Testis (tissue), 5 donors: ENCODE measurements at places on chromosomes 2 and 18. TPM values are rescaled to one million over a fixed set of nuclear protein-coding genes. Genes with fewer than 3 reads are reported as not detected.

CYRIA gene
- 2.6 TPM for total RNA-seq

DNA sequence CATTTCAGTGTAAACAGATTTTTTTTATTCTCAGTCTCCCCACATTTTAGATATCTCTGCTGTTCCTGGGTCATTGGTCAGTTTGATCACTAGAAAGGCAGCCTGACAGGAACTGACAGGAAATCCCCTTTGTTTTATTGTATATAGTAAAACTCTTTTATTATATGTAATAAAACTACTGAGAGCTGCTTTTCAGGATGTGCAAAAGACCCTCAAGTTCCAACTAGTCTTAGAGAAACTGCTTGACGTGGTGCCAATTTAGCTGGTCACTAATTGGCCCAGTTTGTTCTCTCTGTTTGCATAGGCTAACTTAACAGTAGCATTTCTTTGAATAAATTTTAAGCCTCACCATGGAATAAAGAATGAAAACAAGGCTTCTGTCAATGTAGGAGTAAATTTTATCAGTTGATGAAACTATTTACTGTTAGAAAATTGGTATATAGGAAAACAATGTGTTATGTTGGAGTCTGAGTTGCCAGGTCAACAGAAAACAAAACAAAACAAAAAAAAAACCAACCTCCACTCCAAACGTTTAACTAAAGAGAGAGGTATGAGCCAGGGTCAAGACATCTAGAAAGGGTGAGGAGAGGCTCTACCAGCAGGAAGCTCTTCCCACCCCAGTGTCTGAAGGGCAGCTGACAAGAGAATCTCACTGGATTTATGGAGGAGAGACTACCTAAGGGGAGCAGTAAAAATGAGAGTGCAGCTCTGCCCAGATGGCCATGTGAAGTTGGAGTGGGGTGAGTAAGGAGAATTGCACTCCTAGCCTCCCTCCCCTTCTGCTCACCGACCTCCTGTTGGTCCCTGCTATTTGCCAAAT lies 184.6 kb downstream of the ST6GAL2 start:
- H3K4me1 ChIP-seq: peaks cover 6% of the 10 kb centered on the region
- no peak for DNase-seq
- no peaks in the 10 kb centered on the region for H3K36me3 ChIP-seq
- no peak overlapping the region for H3K27ac ChIP-seq
- H3K27me3 ChIP-seq: no peaks in the 10 kb centered on the region

DNA sequence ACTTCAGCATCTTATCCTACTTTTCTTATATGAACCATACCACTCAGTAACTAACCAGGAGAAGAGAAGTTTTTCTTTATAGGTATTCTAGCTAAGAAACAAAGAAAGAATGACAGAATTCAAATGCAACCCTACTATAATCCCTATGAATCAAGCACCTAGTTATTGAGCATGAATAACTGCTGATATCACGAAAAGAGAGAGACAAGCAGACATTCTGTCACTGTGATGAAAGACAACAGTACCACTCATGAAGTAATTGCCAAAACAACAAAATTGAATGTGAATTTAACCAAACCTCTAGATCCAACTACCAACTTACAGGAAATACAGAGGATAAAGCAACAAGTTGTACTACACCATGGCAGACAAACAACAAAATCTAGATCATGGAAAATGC lies 15.3 kb downstream of the TTC21B start:
- H3K27me3 ChIP-seq: no peaks in the 10 kb centered on the region
- no peak overlapping the region for H3K4me3 ChIP-seq
- H3K27ac ChIP-seq: no peak overlapping the region
- H3K36me3 ChIP-seq: no peaks in the 10 kb centered on the region

DNA sequence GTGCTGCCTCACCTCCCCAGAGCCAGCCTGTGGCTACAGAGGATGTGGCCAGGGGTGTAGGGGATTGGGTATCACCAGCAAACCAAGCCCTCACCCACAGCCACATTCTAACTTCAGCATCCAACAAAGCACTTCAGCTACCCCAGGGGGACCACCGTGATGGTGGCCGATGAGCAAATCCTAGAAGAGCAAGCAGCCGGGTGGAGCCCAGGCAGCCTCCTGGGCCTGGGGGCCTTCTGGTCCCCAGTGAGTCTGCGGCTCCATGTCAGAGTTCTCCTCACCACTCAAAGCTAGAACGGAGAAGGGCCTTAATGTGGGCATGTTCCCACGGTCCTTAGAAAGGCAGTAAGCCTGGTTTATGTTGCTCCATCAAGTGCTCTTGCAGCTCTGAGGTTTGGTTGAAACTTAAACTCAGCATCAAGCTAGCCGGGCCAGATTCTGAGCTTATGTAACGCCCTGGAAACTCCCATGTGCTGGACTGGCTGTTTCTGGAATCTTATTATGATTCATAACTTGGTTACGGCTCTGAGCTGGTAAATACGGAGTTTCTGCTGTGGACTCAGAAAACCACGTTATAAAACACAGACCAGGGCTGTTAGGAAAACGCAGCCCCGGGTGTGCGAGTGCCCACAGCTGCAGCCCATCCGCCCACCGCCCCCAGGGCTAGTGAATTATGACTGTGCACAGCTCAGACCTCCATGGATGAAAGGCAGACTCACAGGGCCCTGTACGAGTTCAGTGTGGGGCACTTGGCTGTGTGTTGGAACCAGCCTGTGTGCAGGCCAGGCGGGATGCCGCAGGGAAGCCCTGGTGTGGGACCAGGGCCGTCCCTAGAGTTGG lies 99.8 kb downstream of the SEPTIN10 start:
- DNase-seq: peak; percentile 44
- no peaks in the 10 kb centered on the region for H3K4me1 ChIP-seq
- H3K36me3 ChIP-seq: no peaks in the 10 kb centered on the region

GRCh38 chr2:8447610-8448221 lies 234.1 kb upstream of the ID2 start:
- no peaks in the 10 kb centered on the region for H3K4me1 ChIP-seq
- H3K27ac ChIP-seq: no peak overlapping the region
- no peaks in the 10 kb centered on the region for H3K36me3 ChIP-seq
- no peak for DNase-seq

DNA sequence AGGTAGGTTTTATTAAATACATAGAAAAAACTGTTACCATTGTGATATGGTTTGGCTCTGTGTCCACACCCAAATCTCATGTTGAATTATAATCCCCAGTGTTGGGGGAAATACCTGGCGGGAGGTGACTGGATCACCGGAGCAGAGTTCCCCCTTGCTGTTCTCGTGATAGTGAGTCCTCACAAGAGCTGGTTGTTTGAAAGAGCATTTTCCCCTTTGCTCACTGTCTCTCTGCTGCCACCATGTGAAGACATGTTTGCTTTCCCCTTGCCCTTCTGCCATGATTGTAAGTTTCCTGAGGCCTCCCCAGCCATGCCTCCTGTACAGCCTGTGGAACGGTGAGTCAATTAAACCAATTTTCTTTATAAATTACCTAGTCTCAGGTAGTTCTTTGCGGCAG lies 352.7 kb upstream of the SLC39A10 start:
- no peaks in the 10 kb centered on the region for H3K27me3 ChIP-seq
- H3K27ac ChIP-seq: no peak overlapping the region
- no peak overlapping the region for H3K4me3 ChIP-seq
- no peaks in the 10 kb centered on the region for H3K4me1 ChIP-seq
- DNase-seq: peak; percentile 18
- no peaks in the 10 kb centered on the region for H3K36me3 ChIP-seq

DNA sequence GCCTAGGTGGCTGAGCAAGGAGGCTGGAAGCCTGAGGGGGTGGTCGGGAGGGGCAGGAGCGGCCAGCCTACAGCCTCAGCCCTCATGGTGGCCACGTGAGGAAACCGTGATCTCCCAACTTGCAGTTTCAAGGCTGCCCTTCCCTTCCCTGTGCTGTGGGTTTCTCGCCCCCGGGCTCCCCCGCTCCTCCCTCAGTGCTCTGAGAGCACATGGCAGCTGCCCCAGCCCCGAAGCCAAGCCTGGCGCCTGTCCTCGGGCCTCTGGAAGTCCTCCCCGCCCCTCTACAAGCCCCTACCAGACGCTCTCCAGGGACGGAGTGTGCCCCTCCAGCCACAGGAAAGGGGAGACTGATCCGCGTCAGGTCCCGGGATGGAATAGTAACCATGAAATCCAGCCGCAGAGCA lies 586 bp upstream of the ANKRD23 start:
- no peaks in the 10 kb centered on the region for H3K27me3 ChIP-seq
- H3K36me3 ChIP-seq: no peaks in the 10 kb centered on the region
- no peak for DNase-seq
- no peak overlapping the region for H3K27ac ChIP-seq

DNA sequence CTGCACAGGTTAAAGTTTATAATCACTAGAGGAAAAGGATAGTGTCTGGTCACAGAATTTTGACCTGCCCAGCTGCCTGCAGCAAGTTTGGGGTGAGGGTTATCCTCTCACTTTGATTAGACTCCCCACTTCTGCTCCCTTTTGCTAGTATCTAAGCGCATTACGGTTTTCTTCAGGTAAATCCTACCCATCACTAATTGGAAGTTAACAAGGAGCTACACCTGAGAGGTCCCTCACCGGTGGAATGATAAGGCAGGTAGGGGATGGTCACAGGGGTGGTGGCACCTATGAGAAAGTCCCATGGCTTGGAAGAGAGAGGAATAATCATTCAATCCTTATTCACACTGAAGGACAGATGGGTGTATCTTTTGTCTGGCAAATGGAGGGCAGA lies 7.6 kb downstream of the BCL2 start:
- no peak for DNase-seq
- no peak overlapping the region for H3K4me3 ChIP-seq
- no peaks in the 10 kb centered on the region for H3K36me3 ChIP-seq
- H3K27ac ChIP-seq: no peak overlapping the region
- H3K27me3 ChIP-seq: no peaks in the 10 kb centered on the region

DNA sequence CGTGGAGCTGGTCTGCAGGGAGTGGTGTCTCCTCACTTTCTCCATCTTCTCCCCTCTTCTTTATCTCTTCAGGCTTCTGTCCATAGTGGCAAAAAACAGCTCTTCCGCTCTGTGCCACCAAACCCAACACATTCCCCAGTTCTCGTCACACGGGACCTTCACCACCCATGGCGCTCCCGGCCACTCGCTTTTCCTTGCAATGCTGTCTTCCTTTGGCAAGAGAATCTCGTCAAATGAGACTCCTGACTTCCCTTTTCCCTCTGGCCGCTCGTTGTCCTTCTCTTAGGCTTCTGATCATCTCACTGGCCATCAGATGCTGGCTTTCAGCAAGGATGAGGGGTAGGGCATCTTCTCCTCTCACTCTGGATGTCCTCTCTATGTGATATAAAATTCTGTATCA lies 72.9 kb downstream of the DCDC2C start:
- no peak for DNase-seq
- H3K27me3 ChIP-seq: no peaks in the 10 kb centered on the region
- H3K36me3 ChIP-seq: no peaks in the 10 kb centered on the region

- H3K36me3 ChIP-seq: no peaks in the 10 kb centered on the region
- no peaks in the 10 kb centered on the region for H3K27me3 ChIP-seq
- H3K4me3 ChIP-seq: no peak overlapping the region
- H3K4me1 ChIP-seq: no peaks in the 10 kb centered on the region
- H3K27ac ChIP-seq: no peak overlapping the region
These were observed 144.1 kb downstream of the CELF4 start for GRCh38 chr18:37421341-37422077.

DNA sequence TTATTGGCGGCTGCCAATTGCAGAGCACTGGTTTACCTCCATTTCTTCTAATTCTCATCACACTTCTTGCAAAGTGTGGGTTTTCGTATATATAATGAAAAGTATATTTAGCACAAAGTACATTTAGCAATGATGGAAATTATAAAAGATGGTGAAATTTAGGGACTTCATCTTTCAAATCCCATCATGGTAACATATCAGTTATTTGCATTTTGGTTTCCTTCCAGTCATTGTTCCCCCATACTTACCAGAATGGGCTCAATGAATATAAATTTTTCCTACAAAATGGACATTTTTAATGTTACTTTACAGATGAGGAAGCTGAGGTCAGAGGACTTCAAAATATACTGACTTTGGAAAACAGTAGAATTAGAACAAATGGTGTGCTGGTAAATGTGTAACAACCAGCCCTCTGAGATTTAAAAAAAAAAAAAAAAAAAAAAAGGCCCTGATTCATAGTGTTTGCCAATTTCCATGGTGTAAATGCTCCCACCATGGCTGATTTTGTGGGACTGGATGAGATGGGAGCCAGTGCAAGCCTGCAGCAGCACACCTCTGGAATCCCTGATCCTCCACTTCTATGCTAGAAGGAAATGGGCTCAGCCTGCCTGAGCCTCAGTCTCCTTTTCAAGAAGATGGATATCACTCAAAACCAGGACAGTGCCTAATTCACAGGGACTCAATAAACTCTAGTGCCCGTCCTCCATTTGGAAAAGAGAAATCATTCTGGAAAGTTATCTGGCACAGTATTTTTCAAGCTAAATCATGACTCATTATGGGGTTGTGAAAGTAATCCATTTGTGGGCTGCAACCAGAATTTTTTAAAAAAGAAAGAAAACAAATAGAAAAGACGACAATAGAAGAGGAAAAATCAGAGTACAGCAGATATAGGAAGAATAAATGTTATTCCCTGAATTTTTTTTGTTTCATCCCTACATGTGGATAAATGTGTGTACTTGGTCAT lies 34.0 kb downstream of the LBH start:
- no peak for DNase-seq
- H3K4me3 ChIP-seq: no peak overlapping the region
- H3K36me3 ChIP-seq: no peaks in the 10 kb centered on the region
- no peak overlapping the region for H3K27ac ChIP-seq
- H3K4me1 ChIP-seq: no peaks in the 10 kb centered on the region

GRCh38 chr2:11342551-11343367 lies 1.7 kb downstream of the ROCK2 start:
- H3K4me3 ChIP-seq: peak overlapping the region; percentile 82
- no peaks in the 10 kb centered on the region for H3K27me3 ChIP-seq
- H3K4me1 ChIP-seq: peaks cover 8% of the 10 kb centered on the region
- H3K27ac ChIP-seq: peak overlapping the region; percentile 92
- no peaks in the 10 kb centered on the region for H3K36me3 ChIP-seq

DNA sequence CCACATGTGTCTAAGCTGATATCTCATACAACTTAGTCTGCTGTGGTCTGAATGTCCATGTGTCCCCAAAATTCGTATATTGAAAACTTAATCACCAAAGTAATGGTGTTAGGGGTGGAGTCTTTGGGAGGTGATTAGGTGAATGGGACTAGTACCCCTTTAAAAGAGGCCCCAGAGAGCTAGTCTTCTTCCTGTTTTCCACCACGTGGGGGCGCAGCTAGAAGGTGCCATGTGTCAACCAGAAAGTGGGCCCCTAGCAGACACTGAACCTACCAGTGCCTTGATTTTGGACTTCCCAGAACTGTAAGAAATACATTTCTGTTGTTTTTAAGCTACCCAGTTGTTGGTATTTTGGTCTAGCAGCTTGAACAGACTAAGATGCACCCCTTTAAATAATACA lies 86.6 kb downstream of the ASB1 start:
- no peaks in the 10 kb centered on the region for H3K4me1 ChIP-seq
- H3K36me3 ChIP-seq: no peaks in the 10 kb centered on the region
- no peaks in the 10 kb centered on the region for H3K27me3 ChIP-seq
- H3K27ac ChIP-seq: no peak overlapping the region
- H3K4me3 ChIP-seq: no peak overlapping the region

GRCh38 chr18:45467293-45467692 lies 148.0 kb upstream of the SLC14A2 start:
- no peaks in the 10 kb centered on the region for H3K4me1 ChIP-seq
- H3K4me3 ChIP-seq: no peak overlapping the region
- no peak overlapping the region for H3K27ac ChIP-seq
- no peak for DNase-seq
